NCI-H2107 (cell line): ENCODE measurements at places on chromosomes 11 and 22.

DNA sequence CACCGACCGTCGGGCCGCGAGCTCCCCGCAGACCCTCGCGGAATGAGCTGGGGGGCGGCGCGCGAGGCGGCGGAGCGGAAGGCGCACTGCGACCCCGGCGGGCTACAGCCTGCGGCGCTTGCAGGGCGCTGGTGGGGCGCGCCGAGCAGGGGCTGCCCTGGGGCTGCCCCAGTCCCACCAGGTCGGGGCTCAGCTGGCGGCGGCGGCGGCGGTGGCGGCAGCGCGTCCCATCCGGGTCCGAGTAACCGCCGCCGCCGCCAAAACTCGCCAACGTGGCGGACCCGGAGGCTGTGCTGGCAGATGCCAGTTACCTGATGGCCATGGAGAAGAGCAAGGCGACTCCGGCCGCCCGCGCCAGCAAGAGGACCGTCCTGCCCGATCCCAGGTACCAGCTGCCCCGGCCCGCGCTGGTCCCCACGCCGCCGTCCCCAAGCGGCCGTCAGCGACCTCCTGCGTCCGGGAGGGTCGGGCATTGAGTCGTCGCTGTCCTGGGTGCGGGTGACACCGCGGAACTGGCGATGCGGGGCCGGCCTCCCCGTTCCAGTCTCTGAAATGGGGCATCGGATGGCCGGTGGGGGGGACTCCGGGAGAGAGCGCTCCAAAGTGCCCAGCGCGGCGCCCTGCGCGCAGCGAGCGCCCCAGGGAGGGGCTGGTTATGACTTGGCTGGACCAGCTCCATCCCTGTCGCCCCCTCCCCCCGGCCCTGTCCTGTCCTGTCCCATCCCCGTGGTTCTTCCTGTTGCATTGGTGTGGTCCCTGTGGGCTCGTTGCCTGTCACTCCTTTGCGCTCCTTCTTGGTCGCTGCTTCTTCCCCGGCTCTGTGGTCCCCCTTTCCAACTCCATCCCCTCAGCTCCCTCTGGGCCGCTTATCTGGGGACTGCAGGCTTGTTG is 63.5 kb downstream of the CRYBB2 start:
- DNase-seq = no peak

- DNase-seq = no peak
Observed at GRCh38 chr11:1773131-1773993, 9.6 kb upstream of the CTSD start.

DNA sequence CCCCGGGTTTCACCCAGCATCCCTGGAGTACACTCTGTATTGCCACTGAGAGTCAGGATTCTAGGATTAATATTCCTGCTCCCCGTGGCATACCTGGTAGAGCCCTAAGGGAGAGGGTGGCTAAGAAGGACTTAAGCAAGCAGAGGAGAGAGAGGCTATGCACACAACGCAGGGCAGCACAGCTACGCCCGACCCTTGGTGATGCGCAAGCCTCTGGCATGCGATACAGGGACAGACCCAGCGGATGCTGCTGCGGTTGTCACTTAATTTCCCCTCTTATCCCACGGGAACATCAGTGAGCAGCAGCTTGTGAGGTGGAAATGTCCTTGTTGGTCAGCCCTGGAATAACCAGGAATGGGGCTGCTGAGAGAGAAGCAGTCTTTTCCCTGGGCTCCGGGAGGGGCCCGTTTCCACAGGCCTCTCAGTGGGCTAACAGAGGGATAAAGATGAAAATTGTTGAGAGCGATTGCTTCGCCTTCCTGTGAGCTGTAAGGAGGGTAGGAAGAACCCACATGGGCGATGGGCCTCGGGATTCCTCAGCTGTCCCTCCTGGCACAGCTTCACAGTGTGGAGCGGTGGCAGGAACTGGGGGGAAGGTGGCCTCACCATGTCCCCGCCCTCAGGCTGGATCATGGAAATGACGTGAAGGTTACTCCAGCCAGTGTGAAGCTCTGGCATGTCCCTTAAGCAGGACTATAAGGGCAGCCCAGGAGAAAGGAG is 48.4 kb upstream of the RAB1B start:
- no peak for DNase-seq

DNA sequence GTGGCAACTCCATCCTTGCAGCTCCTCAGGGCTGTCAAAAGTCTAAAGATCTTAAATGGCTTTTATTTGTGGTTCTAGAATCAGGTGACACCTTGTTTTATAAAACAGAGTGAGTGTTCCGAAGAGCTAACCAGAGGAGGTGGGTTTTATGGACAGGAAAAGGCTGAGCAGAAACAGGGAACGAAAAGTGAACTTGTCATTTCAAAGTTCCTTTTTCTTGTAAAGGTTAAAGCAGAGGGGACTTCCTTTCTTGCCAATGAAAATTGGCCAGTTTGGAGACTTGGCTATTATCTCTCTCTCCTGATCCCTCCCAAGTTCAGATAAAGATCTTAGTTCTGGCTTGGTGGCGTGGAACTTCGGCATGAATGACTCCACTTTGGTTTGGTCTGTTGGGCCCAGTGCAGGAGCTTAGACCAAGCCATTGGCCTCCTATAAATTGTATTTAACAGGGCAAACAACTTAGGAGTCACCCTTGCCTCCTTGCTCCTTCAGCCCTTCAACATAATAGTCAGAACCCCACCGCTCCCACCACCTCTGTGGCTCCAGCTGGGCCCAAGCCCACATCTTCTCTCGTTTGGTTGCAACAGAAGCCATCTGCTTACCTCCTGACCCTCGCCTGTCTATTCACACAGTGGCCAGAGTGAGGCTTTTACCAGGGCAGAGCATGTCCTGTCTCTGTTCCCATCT is 102.4 kb upstream of the THY1 start:
- DNase-seq = no peak

- DNase-seq = no peak
Observed at GRCh38 chr22:35886309-35886708, 142.3 kb downstream of the RBFOX2 start.

DNA sequence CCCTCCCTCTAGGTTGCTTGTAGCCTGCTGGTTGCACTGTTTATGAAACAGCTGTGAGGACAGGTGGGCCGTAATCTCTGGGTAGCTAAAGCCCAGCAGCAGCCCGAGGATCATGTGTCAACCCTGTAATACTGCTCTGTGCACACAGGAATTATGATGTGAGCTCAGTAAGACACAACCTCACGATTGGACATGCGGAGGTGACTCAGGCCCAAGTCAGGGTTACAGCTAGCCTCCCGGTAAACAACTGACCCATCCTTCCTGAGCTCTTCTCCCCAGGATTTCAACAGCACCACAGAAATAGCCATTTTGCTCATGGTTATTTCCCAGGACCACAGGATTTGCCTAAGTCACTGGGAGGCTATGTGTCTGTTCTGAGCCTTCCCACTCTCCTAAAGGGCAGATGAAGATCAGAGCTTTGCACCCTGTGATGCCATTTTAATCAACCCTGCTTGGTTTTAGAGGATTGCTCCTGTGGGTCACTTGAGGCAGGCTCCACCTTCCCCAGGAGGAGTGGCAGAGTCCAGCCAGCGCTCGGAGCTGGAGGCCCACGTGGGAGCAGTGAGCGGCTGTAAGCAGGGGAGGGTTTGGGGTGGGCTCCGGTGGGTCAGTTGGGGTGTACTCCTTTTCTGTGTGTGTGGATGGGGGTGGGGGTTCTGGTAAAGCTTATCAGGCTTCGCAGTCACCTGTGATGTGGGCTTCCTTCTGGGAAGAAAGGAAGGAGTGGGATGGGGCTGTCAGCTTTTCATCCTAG is at the start of gene AMPD3:
AMPD3 (plus strand) TSS at position 387 of the 754 bp plus-strand sequence. CDS start 6,256 bp downstream, outside the sequence.
- no peak for DNase-seq

- no peak for DNase-seq
Observed at GRCh38 chr22:45485261-45485660, 17.4 kb upstream of the FBLN1 start.

DNA sequence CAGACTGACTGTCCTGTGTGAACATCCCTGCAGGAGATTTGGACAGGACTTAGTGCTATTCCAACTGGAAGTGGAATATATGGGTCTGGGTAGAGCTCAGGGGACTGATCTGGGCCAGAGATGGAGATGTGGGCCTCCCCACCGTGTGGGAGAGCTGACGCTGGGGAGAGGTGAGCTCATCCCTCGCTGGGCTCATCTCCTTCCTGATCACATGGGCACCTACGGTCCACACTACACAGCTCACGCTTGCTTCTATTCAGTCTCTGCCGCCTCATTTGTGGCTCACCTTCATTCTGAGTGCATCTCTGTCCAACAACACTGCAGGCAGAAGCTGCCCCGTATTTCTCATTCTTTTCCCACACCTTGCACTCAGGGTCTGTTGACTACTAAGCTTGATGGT is 16.6 kb upstream of the RAB1B start:
- DNase-seq = no peak

- no peak for DNase-seq
Observed at GRCh38 chr11:7021318-7021717, 1.0 kb downstream of the NLRP14 start.

- no peak for DNase-seq
Observed at GRCh38 chr11:12220305-12220704, 109.9 kb downstream of the MICAL2 start.

DNA sequence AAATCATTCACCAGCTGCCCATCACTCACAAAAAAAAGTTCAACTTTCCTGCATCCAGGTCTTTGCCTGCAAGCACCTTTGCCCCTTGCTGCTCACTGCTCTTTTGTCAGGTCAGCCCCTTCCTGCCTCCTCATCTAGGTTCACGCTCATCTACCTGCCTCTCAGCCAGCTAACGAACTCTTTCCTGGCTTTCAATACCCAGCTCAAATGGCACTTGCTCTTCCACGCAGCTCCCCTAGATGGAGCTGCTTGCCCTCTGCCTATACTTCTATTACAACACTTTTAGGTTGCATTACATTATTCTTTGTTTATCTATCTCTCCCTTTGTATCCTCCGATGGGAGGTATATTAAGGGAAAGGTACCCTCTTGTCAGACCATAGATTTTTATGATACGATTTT is 78.9 kb upstream of the TBCEL start:
- DNase-seq = no peak

GRCh38 chr22:45996241-45997076 is 19.5 kb upstream of the WNT7B start:
- DNase-seq = no peak

DNA sequence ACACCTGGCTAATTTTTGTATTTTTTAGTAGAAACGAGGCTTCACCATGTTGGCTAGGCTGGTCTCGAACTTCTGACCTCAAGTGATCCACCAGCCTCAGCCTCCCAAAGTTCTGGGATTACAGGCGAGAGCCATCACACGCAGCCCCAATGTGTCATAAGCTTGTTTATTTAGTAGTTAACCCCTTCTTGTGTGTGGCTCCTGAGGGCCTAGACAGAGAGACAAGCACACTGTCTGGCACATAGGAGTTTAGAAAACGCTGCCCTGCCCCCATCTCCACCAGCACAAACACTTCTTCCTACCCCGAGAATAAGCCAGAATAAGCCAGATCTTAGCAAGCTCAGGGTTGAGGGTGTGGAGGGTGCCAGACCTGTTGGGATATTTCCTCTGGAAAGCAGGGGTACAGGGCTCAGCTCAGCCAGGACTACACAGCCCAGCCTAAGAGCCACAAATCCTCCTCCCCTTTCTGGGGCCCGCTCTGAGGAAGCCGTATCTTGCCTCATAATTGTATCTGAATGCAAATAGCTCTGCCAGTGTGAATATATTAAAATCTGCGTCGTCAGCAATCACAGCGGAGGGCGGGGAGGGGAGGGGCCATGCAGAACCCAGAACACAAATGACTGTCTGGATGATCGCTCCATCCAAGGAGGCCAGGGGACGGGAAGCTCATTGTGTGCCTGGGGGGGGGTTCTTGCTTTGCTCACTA is 247.3 kb downstream of the MN1 start:
- DNase-seq = no peak
